ENCODE measurements at places on chromosomes 16 and 17.

- DNase-seq = no peak
Measured at GRCh38 chr16:24289166-24289700, 33.1 kb downstream of the CACNG3 start.

DNA sequence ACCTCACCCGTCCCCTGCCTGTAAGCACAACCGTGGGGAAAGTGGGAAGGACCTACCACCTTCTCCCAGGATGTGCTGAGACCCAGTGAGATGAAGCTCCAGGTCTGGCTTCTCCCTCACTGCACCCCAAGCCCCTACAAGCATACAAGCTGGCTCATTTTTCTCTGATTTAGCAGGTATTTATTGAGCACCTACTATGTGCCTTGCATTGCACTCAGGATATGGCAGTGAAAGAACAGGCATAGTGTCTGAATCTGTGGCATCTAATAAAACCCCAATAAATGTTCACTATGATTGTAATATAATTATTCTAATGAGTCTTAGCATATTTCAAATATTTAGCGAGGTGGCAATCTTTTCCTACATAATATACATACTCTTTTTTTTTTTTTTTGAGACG is 84.5 kb downstream of the LITAF start:
- DNase-seq = no peak

DNA sequence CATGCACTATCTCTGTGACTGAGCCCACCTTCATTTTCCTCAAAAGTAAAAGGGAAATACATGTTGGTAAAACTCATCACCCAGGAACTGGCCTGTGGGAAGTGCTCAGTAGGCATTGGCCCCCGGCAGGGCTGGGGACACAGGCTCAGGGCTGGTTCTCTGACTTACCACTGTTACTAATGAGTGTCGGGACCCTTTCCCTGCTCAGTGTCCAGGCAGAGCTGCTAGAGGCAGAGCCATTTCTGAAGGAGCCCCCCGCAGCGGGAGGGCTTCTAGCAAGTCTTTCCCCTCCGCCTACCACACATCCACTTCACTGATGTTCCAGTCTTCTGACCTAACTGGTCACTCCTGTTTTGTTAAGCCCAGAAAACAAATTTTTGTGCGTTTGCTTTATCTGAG is 1.7 kb upstream of the PEMT start:
- DNase-seq = no peak

DNA sequence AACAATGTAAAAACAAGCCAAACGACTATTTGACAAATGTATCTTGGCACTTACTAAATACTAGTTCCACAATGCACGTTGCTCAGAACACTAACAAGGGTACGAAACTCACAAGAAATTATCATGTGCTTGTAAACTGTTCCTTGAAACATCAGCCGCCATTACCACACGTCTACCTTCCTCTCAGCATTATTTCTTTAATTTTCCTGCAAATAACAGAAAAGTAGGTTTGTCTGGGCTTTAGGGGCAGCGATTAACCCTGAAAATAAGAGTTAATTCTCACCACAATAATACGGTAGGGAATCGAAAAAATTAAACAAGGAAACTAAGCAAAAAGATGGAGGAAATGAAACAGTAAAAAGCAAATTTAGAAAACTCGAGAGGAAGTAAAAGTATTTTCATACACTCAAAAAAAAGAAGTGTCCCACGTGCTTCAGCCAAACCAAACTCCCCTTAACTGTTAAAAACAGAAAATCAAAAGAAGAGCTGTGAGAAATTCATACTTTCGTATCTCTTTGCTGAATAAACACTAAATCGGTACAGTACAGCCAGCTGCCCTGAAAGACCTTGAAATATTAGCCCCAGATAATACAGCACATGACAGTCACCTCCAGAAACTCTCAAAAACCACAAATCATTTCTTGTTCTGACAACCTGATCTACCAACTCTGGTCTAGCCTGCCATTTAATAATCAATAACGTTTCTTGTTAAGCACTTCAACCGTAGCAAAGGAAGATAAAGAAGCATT is 1.2 kb downstream of the ARHGAP17 start:
- no peak for DNase-seq

GRCh38 chr17:63694950-63695773 is 4.8 kb downstream of the LIMD2 start:
- no peak for DNase-seq

DNA sequence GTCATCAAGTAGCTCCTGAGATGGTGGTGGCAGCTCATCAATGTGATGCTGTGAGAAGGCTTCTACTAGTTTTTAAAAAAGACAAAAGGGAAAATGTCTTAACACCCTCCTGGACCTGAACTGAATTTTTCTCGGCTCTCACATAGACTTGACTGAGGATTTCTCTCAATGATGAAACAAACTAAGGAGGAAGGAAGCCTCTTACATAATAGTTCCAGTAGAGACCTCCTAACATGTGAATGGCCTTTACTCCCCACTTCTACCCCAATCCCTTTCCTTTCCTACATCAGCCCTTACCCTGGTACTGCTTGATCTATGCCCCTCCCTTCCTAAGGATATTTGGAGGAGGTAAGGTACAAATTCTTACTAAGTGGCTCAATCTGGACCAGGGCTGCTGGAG is 54.8 kb upstream of the MTMR4 start:
- DNase-seq = peak; percentile 54

- DNase-seq = no peak
Measured at GRCh38 chr17:62923258-62924150, 42.5 kb upstream of the TANC2 start.

DNA sequence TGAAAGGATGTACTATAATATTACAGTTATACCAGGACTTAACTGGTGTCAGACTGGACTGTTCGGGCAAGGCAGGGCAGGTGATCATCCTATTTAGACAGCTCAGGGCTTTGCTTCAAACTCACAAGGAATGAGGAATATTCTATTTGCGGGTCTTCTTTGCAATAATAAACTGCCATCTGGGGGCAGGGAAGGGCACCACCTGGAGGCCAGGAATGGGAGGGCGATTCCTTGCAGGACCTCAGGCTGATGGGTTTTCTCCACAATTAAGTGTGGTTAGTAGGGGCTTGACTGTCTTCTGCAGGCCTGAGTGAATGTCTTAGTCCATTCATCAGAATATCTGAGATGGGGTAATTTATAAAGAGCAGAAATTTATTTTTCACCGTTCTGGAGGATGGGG is 424.1 kb downstream of the CA10 start:
- no peak for DNase-seq

DNA sequence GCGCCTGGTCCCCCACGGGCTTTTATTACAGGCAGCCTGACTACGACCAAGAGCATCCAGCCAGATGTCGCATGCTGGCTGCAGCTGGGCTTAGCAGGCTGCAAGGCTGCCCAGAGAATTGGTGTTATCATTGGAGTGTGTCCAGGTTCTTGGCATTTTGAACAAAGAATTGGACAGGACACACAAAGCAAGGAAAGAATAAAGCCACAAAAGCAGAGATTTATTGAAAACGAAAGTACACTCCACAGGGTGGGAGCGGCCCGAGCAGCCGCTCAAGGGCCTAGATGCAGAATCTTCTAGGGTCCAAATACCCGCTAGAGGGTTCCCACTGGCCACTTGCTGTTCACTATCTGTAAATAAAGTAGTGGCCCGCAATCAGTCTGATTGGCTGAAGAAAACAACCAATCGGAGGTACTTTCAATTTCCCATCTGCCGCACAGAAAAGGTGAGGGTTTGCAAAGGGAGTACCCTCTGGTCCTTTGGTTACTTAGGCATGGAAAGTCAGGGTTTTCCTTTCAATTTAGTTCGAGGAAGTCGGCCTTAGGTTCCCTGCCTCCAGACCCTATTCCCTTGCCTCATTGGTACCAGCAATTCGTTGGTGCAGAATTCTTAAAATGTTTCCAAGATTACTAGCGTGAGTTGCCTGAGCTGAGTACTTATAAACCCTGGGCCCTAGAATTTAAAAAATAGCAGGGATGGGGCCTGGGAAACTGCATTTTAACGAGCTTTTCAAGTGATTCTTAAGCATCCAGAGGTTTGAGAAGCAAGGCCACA is 38.5 kb upstream of the CNEP1R1 start:
- no peak for DNase-seq

- DNase-seq = no peak
Measured at GRCh38 chr16:57284209-57284951, at the start of gene PLLP. Gene PLLP (minus strand): TSS chr16:57284672. CDS start chr16:57284540, 132 bp downstream.

GRCh38 chr17:71799657-71800056 is 321.2 kb upstream of the SOX9 start:
- DNase-seq = no peak

DNA sequence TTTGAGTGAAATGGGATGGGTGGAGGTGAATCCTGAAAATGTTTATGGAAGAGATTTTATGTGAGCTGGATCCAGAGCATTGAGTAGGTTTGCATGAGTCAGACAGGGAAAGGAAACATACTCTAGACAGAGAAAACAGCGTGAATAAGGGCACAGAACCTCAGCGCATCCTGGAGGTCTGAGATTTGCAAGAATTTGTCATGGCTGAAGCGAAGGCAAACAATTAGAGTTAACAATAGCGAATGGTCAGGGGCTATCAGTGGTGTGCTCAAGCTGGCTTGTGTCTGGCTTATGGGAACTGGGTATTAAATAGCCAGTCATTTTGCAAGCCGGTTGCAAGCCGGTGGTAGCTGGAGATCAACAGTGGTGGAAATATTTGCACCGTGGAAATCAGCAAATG is 36.4 kb downstream of the MAP2K6 start:
- DNase-seq = no peak

- DNase-seq = no peak
Measured at GRCh38 chr17:47810200-47810821, 11.3 kb downstream of the OSBPL7 start.

- DNase-seq = no peak
Measured at GRCh38 chr17:6460531-6461161, 16.4 kb downstream of the PIMREG start.

- no peak for DNase-seq
Measured at GRCh38 chr16:86357950-86358349, 152.4 kb upstream of the FOXF1 start.

GRCh38 chr16:84554627-84555328 is 50.3 kb upstream of the MEAK7 start:
- no peak for DNase-seq

- no peak for DNase-seq
Measured at GRCh38 chr17:5203178-5203907, 11.7 kb upstream of the ZNF594 start.

DNA sequence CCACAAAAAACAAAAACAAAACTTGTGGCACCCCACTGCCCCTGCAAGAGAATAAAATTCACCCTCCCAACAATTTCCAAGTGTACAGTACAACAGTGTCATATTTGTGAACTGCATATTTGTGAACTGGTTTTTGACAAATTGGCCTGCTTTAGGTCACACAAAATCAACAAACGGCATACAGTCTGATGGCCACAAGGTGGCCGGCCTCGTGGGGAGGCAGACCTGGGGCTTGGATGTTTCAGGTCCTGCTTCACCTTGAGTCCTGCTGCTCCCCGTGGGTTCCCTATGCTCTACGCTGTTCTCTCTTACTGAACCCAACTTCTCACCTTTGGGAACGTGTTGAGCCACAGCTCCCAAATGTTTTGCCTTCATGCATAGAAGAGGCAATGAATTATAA is 102.2 kb downstream of the CDK5R1 start:
- DNase-seq = no peak

DNA sequence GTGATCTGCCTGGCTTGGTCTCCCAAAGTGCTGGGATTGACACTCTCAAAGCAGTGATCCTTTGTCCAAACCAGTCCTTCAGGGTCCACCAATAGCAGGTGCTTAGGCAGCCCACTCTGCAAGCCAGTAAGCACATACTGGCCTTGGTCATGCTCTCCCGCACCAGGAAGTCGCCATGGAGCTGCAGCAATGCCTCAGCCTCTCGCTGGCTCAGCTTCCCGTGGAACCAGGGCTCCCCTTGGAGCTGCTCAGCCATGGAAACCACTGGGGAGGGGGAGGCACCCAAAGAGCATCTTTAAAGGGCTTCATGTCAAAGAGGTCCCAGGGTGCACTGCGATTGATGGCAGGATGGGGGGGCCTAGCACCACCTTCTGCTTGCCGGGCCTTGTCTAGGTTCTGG is 9.6 kb upstream of the UBTF start:
- DNase-seq = no peak

DNA sequence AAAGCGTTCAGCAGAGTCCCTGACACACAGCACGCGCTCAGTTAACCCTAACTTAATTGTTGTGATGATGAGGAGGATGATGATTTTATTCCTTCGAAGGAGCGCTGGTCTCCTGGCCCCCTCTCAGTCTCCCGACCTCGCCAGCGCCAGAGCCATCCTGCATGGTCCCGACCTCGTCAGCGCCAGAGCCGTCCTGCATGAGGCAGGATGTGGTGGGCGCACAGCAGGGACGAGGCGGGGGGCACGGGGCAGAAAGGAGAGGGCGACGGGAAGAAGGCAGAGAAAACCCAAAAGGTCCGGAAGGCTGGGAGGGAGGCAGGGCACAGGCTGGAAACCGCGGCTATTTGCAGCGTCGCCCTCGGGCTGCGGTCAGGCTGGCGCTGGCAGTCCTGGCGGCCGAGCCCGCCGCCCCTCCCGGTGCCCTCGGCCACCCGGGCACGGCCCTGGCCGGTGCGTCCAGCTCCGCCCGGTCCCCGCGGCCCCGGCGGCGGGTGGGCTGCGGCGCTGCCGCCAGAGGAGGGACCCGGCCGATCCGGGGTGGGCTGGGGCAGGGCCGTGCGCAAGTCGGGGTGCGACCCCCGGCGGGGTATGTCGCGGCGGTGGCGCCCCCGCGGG is 3.0 kb upstream of the TAC4 start:
- no peak for DNase-seq

DNA sequence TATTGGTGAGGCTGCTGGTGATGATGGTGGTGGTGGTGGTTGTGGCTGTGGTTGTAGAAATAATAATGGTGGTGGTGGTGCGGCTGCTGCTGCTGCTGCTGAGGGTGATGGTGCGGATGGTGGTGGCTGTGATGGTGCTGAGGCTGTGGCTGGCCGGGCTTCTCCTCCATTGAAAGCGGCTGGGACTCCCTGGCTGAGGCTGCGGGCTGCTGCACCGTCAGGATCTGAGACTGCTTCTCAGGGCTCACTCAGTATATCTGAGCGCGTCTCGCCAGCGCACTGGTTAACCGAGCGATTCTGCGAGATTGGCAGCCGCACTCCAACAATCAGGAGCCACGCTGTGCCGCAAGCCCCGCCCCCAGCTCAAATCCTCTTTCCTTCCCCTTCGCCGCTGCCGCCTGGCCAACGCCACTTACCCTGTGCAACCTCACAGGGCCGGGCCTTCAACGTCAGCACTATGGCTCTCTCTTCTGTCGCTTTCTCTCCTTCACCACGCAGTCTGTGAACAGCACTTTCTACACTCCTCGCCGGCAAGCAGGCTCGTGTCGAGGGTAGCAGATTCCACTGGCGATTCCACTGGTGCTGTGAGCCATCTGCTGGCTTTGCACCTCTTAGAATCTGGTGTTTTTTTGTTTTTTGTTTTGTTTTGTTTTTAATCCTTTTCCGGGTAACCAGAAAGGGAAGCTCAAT is at the start of gene NUFIP2:
Gene NUFIP2, minus strand, starts transcription at position 259 of the 690 bp plus-strand sequence. Its CDS starts 89 bp downstream, at position 170.
- peak; percentile 93 for DNase-seq

GRCh38 chr16:53888222-53888621 is 184.3 kb downstream of the FTO start:
- no peak for DNase-seq
